AG08396 (cell line): ENCODE measurements at places on chromosomes 7 and 10.

DNA sequence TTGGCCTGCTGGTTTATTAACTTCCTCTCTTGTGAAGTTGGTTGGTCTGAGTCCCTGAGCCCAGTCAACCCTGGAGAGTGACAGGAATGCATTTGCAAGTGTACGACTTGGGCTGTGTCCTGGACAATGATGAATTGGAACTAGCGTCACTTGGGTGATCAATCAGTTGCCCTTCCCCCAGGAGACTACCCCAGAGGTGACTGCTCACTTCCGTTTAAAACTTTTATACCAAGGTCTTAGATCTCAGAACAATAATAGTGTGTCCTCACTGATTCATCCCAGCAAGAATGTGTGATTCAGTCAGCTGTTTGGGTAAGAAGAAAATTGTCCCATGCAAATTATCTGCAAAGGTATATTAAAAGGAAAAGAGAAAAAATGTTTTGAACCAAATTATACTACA, 102.9 kb upstream of the ARMC3 start:
- peak; percentile 12 for DNase-seq

DNA sequence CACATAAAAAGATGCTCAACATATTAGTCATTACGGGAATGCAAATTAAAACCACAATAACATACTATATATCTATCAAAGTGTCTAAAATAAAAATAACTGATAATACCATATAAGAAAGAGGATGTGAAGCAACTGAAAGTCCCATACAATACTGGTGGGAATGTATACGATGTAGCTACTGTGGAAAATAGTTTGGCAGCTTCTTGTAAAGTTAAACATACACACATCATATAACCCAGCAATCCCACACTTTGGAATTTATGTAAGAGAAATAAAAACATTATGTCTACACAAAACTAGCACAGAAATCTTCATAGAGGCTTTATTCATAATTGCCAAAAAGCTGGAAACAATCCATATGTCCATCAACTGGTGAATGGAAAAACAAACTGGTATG, 10.5 kb upstream of the COMMD3 start:
- DNase-seq = no peak

GRCh38 chr7:20304366-20304765, 26.3 kb upstream of the ITGB8 start:
- DNase-seq = no peak

DNA sequence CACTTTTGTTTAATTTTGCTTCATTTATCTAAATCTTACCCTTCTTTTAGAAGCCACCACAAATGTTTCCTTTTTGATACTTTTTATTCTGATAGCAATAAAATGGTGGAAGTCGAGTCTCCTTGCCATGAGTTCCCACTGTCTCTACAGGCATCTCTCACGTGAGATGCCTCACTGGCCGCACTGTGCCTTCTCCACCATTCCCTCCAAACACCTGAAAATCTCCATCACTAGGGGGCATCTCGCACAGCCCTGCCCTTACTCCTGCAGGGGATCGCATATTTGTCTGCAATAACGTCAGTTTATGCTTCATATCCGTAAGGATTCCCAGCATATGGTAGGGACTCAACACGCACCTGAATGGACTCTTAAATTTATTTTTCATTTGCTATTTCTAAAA, 56.3 kb upstream of the NCAPG2 start:
- no peak for DNase-seq

DNA sequence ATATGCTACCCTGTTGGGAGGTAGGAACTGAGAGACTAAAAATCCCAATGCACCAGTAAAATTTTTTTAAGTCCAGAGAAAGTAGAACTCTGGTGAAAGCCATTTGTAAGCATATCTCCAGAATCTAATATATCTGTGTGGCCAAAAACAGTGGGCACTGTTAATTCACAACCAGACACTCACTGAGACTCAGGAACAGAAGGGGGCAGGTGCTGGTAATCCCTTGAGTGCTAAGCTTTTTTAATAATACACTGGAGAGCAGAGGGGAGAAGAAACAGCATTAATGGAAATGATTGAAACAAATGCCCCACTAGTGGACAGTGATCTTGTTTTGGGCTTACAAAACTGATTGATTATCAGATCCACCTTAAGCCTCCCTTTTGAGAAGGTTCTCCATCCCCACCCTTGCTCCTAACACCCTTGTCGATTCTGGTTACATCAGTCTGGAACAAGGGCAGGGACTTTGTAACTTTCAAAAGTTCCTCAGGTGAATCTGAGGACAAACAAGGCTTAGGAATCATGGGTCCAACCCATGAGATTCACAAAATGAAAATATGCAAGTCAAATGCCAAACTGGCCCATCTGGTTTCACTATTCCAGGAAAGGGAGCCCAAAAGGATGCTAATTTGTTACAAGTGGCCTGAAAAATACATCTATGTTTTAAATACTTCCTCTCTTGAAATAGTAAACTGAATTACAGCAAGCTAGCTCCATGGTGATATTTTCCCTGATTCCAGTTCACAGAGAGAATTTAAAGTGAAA, 29.7 kb downstream of the PLXNA4 start:
- DNase-seq = no peak

DNA sequence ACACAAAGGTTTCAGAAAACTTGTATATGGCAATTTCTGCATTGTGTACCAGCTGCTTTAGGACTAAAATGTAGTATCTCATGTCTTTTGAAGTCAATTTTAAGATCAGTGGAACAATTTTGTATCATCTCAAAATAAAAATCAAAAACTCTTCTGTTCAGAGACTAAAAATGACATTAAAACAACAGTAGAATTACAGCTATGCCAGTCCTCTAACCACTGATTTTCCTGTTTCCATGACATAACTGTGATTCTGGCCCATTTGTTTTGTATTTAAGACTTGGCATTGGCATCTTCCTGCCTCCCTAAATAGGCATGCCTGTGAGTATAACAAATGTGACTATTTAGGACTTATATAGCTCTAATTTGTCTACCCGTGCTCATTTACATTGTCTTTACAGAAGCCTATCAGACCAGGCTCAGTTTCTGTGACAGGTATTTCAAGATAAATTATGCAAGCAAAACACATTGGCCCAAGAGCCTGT, 29.1 kb upstream of the VPS41 start:
- DNase-seq = no peak

DNA sequence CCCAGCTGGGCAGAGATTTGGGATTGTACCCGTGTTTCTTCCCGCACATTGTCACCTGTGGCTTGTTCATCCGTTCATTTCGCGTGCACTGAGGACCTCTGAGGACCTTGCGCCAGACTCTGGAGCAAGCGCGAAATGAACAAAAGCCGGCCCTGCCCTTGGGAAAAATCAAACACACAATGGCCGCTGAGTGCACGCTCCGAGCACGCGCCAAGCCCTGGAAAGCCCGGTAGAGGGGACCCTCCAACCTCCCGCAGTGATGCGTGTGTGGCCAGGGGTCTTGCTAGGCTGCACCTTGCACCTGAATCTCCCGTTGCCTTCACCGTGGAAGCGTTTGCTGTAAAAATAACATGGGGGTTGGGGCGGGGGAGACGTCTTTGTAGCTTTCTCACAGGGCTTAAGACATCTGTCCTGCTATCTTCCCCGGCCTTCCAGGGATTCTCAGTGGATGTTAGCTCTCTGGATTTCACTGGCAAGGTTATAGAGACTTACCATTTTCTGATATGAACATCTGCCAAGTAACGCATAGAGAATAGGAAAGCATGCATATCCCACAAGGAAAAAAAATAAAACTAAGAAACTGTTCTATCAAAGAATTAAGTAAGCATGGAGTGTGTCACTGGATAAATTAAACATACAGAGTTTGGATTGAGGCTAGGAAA, 37.3 kb downstream of the ZNF777 start:
- no peak for DNase-seq

DNA sequence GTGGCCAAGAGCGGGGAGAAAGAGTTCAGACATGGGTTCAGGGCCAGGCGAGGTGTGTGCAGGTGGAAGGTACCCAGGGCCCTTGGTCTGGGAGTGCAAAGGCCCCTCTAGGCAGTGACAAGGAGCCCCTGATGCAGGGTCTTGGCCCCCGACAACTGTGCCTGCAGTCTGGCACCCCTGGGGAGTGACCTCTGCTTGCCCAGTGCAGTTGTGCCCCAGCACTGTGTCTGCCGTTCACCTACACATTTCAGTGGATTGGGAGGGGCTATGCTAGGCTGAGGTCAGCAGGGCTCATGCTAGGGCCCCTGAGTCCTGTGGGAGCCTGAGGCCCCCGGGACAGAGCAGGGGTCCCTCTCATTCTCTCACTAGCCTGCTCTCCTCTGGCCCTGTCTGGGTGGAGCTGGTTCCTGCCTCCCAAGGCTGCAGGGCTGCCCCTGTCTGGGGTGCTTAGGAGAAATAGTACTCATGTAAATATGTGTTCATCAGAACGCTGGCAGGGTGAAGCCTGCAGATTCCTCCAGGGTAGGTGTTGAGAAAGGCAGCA, 550.4 kb downstream of the TCERG1L start:
- no peak for DNase-seq

- DNase-seq = no peak
Observed at GRCh38 chr7:85021101-85021704, 165.7 kb downstream of the SEMA3D start.

GRCh38 chr7:80708123-80708522, 69.7 kb downstream of the CD36 start:
- no peak for DNase-seq

DNA sequence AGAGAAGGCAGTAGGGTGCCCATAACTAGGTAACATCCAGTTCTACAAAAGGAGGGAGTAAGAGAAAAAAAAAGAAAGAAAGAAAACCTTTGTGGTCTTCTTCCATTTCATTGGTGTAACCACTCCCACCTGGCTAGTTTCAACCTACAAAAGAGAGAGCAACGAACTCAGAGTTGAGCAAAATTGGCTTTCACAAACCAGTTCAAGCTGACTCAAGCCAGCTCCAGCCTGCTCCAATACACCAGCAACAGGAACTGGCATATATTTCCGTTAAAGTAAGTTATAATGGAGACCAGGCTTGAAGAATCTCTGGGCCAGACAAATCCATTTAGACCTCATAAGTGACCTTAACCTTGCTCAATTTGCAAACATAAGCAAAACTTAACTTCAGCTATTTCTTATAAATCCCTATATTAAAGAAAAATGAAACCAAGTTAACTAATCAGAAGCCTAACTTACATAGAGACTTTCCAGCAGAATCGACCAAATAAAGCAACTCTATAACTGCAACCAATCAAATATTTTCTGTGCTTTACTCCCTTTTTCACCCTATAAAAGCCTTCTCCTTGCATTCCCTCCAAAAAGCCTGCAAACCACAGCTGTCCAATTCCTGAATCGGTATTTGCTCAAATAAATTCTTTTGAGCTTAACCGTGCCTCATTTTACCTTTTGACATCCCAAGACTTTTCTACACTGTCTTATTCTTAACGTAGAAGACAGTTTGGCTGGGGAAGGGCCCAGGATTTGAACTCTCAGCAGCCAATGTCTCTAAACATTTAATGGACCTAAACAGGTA, 10.1 kb downstream of the ANKRD22 start:
- DNase-seq = no peak
